HuH-7.5 (cell line): ENCODE measurements at places on chromosomes 11 and 22.

- DNase-seq: no peak
These were observed 13.5 kb downstream of the MS4A6A start for GRCh38 chr11:60169264-60169915.

- peak; percentile 11 for DNase-seq
These were observed 96.7 kb downstream of the LARGE1 start for GRCh38 chr22:33823552-33823951.

DNA sequence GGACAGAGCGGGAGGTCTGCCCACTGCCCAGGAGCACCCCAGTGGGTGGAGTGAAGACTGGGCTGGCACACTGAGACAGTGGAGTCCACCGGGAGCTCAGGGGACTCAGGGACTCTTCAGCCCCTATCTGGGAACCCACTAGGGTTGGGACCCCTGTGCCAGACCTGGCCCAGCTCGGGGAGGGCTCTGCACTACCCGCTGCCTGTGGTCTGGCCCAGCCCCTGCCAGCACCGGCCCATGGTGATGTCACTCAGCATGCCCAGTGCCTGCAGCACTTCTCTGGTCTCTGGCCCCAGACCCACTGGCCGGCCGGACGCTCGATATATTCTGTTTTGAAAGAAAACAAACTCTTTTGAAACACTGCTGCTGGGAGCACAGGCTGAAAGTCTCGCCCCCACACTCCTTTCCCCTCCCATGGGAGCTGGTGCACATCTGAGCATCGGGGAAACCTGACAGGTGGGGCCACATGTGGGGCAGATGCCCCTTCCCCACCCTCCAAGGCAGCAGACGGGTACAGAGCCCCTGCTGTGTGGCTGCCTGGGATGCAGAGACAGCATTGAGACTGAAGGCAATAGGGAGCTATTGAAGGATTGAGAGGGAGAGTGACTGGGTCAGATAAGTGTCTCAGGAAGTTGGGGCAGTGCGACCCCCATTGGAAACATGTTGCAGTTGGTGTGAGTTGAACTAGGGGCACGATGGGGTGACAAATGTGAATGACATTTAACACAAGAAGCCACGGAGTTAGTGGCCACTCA is 62.9 kb downstream of the MYEOV start:
- peak; percentile 66 for DNase-seq

GRCh38 chr22:38745676-38746460 is 9.9 kb downstream of the SUN2 start:
- DNase-seq: no peak

DNA sequence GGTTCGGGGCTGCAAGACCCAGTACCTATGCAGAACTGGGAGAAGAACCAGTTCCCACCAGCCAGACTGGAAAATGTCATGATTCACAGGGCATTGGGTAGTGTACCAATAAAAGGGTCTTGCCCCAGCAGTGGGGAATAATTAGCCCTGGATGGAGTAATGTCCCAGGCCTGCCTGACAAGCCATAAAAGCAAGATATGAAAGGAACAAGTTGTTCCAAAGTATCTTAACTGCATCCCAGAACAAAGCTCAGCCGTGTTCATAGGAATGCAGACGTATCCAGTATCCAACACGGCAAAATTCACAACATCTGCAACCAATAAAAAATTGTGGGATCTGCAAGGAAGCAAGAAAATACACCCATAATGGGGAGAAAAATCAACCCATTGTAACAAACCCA is 47.9 kb downstream of the ASCL2 start:
- DNase-seq: no peak

DNA sequence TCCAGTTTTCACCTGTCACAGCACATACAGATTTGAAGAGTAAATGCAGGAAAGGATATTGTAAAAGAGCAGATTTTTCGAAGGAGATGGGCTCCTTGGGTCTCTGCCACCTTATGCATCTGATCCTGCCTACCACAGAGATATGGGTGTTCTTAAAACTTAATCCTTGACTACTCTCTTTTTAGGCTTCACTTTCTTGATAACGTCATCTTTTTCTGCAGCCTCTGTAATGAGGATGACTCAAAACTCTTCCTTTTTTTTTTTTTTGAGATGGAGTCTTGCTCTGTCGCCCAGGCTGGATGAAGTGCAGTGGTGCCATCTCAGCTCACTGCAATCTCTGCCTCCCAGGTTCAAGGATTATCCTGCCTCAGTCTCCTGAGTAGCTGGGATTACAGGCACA is 7.8 kb downstream of the PRR14L start:
- DNase-seq: no peak

DNA sequence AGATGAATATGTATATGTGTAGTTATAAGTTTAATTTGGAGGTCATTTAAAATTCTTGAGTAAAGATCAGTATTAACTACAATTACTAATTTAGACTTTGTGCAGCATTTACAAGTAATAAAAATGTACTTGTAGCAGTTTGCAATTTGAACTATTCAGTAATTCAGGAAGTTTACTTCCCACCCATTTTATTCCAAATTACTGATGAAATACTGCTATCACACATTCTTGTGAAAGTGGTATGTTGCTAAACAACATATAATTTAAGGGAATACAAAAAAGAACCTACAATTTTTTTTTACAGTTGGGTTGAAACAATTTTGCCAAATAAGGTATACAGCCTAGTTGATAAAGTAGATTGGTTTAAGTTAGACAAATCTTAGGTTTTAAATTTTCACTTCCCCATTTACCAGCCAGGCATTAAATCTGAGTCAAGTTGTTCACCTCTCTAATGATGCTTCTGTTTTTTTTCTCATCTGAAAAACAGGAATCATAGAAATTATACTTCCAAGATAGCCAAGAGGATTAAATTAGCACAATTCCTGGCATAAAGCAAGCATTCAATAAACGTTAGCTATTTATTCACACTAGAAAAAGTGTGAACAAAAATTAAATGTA is 45.3 kb downstream of the ZBTB44 start:
- no peak for DNase-seq

DNA sequence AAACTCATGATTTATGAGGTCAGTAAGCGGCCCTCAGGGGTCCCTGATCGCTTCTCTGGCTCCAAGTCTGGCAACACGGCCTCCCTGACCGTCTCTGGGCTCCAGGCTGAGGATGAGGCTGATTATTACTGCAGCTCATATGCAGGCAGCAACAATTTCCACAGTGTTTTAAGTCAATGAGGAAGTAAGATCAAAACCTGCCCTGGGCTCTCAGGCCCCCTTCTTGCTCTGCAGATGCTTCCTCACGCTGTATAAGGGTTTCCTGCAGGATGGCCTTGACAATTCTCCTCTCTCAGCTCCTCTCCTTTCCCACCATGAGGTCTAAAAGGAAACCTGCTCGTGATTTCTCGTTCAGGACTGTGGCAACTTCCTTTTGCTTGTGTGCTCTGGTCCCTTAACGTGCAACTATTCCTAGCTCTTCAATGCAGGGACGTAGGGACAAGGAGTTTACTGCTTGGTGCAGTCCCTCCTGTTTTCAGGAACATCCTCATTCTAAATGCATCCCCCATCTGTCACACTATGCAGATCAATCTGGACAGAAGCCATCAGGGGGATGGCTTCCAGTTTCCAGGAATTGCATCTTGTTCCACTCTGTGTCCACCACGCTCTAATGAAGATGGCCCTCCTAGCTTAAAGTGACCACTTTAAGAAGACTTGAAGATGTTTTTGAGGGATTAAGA is 64.3 kb upstream of the IGLL5 start:
- no peak for DNase-seq

DNA sequence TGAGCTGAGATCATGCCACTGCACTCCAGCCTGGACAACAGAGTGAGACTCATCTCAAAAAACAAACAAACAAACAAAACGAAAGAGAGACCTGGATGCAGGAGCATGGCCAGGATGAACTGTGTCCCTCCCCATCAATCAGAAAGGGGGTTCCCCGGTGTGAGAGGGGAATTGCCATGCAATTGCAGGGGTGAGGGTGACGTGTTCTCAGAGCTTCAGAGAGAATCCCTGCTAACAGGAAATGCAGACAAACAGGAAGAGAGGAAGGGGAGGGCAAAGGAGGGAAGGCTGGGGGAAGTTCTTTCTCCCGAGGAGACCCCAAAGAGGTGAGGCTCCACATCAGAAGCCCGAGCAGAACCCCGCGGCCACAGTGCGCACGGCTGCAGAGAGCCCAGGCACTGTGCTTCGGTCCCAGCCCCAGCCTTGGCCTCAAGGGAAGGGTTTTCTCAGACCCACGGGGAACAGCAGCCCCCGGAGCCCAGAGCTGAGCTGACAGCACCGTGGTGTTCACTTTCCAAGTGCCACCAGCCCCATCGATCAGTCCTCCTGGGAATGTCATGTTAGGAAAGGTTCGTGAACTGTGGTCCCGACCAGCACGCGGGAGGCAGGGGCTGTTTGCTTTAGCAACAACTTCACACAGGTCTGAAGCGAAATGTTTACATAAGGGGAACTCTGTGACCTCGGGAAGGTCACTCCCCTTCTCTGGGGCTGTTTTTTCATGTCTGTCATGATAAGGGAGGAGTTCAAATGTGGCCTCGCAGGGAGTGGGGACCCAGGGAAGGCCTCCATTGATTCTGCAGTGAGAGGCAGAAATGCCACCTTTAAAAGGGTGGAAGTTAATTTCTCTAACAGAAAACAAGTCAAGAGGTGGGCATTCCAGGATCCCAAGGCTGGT is 108.0 kb upstream of the ANO1 start:
- DNase-seq: peak; percentile 97

DNA sequence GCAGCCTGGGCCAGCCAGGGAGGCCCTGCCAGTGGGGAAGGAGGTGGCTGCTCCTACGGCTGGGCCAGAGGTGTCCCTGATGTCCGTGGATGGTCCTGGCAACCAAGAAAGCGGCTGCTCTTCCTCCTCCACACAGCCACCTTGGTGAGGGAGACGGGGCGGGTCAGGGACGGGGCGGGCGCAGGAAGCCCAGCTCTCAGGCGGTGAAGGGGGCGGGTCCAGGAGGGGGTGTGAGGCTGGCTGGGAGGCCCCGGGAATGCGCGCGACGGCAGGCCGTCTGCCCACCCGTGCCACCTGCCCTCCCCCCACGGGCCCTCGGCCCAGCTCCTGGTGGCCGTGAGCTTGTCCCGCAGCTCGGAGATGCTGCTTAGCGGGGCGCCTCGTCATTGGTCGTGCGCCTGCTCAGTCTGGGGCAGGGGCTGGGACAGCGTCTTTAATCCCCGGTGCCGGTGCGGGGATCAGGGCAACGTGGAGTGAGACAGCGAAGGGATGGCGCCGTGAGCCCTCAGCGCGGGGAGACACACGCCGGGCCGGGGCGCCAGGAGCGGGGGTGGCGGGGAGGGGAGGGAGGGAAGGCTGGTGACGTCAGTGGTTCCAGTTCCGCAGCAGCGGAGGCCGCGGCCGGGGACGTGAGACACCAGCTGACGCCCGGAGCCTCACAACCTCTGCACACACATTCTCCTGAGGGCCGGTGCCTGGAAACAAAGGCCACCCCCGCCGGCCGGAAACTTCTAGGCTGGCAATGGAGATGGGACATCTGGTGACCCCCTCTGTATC is 6.7 kb upstream of the BRSK2 start:
- no peak for DNase-seq

GRCh38 chr11:71565263-71565662 is at the start of gene KRTAP5-10:
KRTAP5-10 (plus strand) TSS chr11:71565563; CDS start chr11:71565588, 25 bp downstream.
- DNase-seq: no peak

GRCh38 chr11:124874571-124875255 is 9.5 kb downstream of the ROBO3 start:
- no peak for DNase-seq

GRCh38 chr22:46813816-46814597 is 51.6 kb downstream of the TBC1D22A start:
- DNase-seq: no peak

DNA sequence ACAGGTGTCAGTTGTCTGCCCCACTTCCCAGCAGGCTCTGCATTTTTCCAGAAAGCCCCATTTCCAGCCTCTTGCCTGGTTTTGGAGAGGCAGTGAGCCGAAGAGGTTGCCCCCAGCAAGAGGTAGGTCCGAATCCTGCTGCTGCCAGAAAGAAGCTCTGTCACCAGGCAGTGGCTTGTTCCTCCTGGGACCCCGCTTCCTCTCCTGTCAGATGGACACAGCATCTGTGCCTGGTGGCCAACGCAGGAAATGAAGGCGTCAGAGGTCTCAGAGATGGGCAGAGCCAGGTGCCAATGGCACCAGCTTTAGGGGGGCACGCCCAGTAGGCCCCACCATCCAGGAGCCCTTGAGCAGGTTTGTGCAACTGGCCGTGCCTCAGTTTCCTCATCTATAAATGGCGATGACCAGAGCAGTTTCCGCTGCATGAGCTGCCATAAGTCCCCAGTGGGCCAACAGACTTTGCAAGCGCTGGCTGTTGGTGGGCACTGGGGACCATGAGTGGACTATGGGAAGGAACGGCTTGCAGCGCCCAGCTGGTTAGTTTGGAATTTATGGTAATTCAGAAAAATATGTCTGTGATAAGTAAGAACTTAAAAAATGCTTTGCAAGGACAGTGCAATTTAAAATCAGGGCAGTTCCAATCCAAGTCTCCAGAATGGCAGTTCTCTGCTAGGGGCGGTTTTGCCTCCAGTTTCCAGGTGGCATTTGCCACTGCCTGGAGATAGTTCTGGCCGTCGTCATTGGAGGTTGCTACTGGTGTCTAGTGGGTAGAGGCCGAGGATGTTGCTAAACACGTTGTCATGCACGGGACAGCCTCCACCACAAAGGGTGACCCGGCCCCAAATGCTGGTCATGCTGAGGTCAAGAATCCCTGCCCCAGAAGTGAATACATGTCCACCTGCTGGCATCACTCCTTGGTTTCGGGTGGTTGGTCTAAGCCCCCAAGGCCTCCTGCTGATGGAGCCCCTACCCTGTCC is 2.3 kb upstream of the OSBPL5 start:
- DNase-seq: no peak

- DNase-seq: no peak
These were observed 807 bp upstream of the ZNF74 start for GRCh38 chr22:20392983-20393704.

GRCh38 chr11:80837051-80837450 is 1396.2 kb upstream of the TENM4 start:
- DNase-seq: no peak

DNA sequence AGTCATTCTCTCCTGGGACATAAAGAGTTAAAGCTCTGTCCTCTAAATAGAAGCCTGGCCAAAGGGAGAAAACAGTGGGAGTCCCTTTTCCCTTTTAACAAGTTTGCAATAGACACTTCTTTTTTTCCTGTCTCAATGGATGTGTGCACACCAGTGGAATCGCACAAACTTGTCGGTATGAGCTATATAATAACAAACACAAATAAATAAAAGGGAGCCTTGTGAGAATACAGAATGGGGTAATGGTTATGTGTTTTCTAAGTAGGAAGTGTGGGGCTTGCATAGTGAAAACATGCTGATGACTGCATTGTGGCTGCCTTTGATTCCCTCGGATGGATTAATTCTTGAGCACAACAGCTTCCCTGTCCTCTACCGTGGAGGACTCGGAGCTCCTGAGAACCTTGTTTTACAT is 131.9 kb downstream of the WNT7B start:
- no peak for DNase-seq

GRCh38 chr11:57514538-57515331 is 767 bp downstream of the SLC43A1 start:
- peak; percentile 93 for DNase-seq

- no peak for DNase-seq
These were observed 100.6 kb downstream of the FBXO7 start for GRCh38 chr22:32574958-32575910.

DNA sequence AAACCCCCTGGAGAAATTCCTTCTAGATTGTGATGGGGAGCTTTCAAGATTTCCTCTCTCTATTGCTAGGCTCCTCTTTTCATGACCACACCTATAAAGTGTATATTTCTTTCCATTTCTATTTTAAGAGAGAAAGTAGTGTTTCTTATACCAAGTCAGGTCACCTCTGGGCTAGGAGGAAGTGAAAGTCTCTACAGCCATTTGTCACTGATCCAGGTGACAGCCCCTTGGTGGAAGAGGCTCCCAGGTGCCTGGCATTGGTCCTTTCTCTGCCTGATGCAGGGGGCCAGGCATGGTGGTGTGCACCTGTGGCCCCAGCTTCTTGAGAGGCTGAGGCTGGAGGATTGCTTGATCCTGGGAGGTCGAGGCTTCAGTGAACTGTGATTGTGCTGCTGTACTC is 64.7 kb downstream of the DHCR7 start:
- DNase-seq: no peak
